Activated T-cell treated with anti-CD3 and anti-CD28 coated beads, Interleukin-2, amount 50 U/mL, for 72 hours (primary cell): ENCODE measurements at places on chromosomes 6 and 20. TPM values are rescaled to one million over a fixed set of nuclear protein-coding genes. Genes with fewer than 3 reads are reported as not detected.

DNA sequence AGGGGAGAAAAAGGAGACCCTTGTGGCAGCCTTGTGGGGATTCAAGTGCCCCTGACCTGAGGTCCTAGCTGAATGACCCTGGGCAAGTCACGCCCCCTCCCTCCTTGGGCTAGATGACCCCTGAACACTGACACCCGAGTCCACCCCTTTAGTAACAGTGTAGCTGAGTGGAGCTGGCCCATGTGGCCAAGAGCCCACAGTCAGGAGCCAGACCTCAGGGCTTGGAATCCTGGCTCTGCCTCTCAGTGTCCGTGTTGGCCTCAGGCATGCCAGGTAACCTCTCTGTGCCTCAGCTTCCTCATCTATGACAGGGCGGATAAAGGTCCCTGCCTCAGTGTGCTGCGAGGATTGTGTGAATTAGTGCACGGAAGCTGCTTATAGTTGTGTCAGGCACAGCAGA, 14.3 kb downstream of the IP6K3 start:
- DNase-seq = no peak

The EYA2 gene
- total RNA-seq = 0.12 TPM

- no peak for DNase-seq
These were observed 124.0 kb upstream of the CARMIL1 start for GRCh38 chr6:25155211-25155610.

- DNase-seq = peak; percentile 90
These were observed at the start of gene ADNP for GRCh38 chr20:50931306-50932015. ADNP (minus strand) TSS chr20:50931437; CDS start chr20:50903996, 27,441 bp downstream.

The C20orf202 gene
- not detected for total RNA-seq

DNA sequence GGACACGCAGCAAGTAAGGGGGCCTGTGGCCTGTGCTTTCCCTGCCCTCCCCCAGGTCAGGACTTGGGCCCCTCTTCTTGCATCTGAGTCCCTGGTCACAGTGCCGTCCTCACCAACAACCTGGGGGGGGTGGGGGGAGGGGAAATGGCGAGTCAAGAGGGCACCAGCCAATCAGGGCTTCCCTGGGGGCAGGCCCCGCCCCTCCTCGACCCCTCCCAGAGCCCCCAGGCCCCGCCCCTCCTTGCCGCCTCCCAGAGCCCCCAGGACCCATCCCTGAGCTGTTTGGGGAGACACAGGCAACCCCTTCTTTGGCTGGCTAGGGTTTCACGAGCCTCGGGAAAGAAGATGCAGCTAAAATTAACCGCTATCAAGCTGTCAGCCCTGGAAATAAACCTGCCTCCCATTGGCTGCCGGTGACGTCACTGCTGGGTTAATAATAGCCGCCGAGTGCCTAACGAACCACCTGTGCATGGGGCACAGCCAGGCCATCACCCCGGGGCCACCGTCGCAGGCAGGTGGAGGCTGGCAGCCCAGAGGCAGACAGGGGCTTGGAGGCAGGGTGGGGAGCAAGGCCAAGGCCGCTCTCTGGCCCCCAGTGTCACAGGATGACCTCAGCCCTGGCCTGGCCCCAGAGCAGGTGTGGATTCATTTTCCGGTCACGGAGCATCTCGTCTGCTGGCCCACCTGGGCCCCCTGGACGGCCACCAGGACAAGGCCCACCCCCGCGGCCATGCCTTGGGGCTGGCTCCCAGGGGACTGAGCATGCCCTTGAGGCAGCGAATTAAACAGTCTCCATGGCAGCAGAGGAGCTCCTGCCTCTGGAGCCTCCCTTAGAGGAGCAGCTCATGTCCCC, 3.2 kb upstream of the EEF1A2 start:
- no peak for DNase-seq

- peak; percentile 31 for DNase-seq
These were observed 3.0 kb upstream of the PRDM13 start for GRCh38 chr6:99603421-99604165.

- no peak for DNase-seq
These were observed 19.8 kb upstream of the LMBRD1 start for GRCh38 chr6:69816569-69816968.

DNA sequence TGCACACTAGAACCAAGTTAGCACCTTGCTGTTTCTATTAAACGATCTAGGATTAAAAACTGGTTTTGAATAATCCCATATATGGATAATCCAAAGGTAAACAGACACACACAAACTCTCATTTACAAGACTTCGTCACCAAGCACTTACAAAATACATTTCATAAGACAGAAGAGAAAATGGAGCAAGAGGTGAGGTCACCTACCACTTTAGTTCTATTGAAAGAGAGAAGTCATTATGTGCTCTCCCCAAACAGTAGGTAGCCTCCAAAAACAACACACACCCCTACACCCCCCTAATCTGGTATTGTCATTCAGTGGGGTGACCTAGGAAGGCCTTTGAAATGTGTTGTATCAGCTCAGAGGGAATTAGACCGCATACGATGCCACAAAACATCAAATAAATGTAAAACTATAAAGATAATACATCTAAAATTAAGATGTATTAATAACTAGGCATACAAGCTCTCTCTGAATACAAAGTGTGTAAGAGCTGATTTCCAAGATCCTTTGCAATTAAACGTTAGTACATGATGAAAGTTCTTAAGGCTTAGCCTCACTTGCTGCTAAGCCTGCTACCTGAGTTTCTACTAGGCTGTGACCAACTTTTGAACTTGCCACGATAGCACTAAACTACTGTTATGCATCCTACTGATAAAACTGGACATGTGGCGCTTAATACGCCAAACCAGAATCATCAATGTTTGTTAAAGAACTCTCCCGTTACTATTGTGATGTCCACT, 1.6 kb downstream of the SRPK1 start:
- DNase-seq = no peak

- DNase-seq = no peak
These were observed 326.8 kb downstream of the QKI start for GRCh38 chr6:163741342-163741741.

DNA sequence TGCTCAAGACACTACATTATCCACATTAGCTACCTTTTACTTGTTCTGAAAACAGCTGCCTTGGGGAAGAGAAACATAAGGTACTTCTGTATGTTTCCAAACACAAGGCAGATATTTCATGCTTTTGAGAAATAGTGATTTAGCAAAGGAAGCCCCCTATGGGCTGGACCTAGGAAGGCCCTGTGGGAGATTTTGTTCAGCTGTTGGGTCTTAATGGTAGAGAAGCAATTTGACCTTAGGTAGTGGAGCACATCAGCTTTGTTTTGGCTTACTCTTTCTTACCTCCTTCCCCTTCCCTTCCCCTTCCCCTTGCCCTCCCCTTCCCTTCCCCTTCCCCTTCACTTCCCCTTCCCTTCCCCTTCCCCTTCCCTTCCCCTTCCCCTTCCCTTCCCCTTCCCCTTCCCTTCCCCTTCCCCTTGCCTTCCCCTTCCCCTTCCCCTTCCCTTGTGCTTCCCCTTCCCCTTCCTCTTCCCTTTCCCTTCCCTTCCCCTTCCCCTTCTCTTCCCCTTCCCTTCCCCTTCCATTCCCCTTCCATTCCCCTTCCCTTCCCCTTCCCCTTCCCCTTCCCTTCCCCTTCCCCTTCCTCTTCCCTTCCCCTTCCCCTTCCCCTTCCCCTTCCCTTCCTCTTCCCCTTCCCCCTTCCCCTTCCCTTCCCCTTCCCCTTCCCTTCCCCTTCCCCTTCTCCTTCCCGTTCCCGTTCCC, 84.6 kb downstream of the ANKS1A start:
- DNase-seq = no peak

GRCh38 chr20:4130404-4131189, 115.2 kb upstream of the RNF24 start:
- DNase-seq = peak; percentile 70

DNA sequence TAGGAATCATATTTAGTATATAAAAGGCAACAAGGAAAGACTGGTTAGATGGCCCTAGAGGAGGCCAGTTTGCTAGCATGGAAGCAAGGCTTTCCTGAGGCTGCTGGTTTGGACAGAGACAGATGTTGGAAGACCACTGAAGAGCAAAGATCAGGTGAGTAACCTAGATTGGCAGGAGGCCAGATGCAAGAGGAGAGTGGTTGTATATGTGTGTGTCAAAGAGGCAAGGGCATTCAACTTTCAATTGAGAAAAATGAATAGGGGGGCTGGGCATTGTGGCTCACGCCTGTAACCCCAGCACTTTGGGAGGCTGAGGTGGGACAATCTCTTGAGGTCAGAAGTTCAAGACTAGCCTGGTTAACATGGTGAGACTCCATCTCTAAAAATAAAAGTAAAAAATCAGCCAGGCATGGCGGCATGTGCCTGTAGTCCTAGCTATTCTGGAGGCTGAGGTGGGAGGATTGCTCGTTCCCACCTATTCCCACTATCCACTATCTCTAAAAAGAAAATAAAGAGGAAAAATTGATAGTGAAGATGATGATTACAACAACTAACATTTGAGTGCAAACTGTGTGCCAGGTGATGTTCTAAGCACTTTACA, 79.8 kb downstream of the PRDM1 start:
- peak; percentile 39 for DNase-seq
